ENCODE measurements at places on chromosomes 6 and 20.

DNA sequence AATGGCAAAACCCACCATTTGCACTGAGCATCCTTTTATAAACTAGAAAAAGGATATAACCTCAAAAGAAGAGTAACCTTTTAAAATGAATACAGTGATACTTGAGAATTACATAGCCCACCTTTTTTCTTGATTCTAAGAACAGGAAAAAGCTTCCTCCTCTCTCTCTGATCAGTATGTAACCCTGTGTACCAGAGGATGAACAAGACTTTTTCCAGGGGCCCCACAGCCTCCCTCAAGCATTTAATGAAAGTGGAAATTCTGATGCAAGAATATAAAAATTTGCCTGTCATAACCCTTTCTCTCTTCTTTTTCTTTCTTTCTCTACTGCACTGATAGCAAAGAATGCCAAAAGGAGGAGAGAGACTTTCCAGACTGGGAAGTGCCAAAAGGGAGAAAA lies 64.2 kb upstream of the BTN3A2 start:
- no peak for DNase-seq

DNA sequence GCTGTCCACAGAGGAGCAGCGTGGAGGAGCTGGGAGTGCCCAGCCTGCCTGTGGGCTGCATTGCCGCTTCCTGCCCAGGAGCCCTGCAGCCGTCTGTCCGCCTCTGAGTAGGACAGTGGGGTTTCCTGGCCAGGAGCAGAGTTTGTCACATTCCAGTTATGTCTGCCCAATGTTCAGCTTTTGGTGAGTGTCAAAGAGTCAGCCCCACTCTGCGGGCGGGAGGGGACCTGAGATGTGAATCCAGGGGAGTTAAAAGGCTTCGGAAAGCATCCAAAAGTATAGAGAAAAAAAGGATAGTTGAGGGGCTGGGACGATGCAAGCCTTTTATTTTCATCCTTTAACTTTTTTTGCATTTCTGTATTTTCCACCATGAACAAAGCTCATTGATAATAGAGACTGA lies 7.2 kb upstream of the GATA5 start:
- DNase-seq: no peak

DNA sequence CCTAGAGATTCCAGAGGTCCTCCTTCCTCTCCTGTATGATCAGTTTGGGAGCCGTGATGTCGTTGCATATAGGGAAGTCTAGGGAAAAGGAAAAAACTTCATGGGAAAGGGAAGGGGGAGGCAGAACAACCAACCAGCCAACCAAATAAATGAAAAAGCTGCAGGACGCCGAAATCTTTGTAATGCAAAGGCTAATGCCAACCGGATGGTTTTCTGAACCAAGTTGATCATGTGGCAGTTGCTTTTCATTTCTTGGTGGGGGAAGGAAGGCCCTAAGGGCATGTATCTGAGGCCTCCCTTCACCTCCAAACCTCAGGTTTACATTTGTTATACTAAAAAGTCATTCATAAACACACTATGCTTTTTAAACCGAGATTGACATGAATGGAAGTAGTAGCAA lies 167.2 kb downstream of the ARID1B start:
- no peak for DNase-seq

DNA sequence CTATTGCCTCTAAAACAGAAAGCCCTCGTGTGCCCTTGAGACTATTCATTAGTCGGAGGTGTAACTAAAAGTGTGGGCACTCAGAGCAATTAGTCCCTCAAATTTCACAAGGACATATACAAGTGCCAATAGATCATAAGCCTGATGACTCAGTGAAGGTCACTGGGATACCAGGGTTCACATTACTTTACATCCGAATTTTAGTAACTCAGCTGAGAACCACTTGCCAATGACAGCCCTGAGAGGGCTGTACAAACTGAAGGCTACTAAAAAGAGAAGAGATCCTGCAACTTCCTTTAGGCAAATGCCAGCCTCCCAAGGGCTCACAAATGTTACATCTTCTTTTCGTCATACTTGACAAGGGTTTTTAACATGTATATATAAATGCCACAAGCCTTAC lies 369.6 kb downstream of the TENT5A start:
- no peak for DNase-seq

DNA sequence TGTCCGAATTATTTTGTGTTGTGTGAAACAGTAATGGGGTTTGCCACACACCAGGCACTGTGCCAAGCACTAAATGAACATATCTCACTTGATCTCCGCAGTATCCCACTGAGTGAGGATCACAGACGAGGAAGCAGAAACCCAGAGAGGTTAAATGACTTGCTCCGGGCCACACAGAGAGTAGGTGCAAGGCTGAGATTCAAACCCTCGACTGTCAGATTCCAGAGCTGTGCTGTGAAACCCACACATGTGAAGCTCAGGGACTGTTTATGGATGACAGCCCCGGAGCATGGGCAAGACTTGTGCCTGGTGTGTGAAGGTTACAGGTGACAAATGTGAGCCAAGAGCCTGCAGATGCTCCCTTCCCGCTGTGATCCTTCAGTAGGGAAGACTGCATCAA lies 87.8 kb upstream of the SIRPA start:
- DNase-seq: no peak

DNA sequence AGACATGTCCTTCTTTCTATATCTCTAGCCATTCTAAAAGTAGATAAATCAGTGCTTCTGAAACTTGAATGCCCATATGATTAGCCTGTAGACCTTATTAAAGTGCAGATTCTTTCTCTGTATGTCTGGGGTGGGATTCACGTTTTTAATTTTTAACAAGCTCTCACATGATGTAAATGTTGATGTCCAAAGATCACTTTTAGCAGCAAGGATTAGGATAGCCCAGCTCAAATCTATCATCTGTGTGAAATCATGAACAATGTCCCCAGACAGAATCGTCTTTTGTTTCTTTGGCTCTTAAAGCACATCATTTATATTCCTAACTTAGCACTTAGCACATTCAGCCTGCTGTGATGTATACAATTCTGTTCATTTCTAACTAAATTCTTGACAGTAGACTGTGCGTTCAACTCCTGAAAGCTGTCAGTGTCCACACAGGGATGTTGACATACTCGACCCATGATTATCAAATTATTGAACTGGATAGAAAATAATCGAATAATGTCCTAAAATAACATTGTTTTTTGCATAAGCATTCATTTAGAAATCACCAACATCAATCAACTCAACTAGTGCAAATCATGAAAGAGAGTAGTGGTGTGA lies 102.1 kb upstream of the MLIP start:
- no peak for DNase-seq

GRCh38 chr6:108302386-108302785 lies 7.5 kb downstream of the AFG1L start:
- no peak for DNase-seq

- DNase-seq: no peak
These were observed 568.9 kb upstream of the CITED2 start for GRCh38 chr6:139943391-139943790.

- no peak for DNase-seq
These were observed 97.8 kb downstream of the WDR27 start for GRCh38 chr6:169604076-169604475.

GRCh38 chr6:106546261-106546690 lies 83.0 kb downstream of the RTN4IP1 start:
- no peak for DNase-seq

- no peak for DNase-seq
These were observed 4.1 kb upstream of the AIF1 start for GRCh38 chr6:31610968-31611367.

DNA sequence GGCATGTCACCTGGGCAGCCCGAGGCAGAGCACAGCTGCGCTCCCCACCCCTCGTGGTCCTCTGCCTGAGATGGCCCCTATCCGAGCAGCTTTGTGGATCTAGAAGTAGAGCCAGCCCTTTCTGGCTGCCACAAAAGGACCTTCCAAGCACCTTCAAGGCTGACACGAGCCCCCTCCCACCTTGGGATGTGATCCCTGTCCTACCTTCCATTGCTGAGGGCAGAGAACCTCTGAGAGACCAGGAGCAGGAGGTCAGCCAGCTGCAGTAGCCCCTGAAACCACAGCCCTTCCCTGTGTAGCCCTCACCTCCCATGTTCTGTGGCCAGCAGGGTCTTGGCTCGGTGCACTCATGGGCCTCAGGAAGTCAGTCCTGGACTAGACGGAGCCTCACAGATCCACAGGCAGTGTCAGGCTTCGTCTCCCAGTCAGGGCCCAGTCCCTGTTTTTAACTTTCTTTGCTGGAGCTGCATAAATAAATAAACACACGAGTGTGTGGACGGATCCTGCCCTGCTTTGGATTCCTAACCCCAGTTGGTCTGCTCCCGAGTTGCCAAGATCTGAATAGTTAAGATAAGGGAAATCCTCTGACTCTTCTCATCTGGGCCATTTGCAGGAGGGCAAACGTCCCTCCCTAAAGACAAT lies 507.7 kb downstream of the PREX1 start:
- no peak for DNase-seq

- DNase-seq: no peak
These were observed 55.4 kb downstream of the ANKRD60 start for GRCh38 chr20:58173091-58173490.

DNA sequence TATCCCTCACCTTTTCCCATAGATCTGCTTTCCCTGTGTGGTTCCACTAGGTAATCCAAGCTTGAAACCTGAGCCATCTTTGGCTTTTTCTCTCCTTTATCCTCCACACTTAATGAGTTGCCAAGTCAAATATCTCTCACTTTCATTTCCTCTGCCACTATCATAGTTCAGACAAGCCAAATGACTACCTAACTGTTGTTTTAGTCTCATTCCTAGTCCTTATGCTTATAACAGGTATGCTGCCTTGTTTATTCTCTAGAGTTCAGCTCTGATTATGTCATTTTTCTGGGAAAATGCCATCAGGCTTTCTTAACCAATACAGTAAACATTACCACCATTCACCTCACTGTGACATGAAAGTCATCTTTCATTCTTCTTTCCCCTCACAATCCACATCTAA lies 6.5 kb downstream of the EFHC1 start:
- no peak for DNase-seq

GRCh38 chr6:53691667-53692133 lies 26.1 kb upstream of the KLHL31 start:
- no peak for DNase-seq

DNA sequence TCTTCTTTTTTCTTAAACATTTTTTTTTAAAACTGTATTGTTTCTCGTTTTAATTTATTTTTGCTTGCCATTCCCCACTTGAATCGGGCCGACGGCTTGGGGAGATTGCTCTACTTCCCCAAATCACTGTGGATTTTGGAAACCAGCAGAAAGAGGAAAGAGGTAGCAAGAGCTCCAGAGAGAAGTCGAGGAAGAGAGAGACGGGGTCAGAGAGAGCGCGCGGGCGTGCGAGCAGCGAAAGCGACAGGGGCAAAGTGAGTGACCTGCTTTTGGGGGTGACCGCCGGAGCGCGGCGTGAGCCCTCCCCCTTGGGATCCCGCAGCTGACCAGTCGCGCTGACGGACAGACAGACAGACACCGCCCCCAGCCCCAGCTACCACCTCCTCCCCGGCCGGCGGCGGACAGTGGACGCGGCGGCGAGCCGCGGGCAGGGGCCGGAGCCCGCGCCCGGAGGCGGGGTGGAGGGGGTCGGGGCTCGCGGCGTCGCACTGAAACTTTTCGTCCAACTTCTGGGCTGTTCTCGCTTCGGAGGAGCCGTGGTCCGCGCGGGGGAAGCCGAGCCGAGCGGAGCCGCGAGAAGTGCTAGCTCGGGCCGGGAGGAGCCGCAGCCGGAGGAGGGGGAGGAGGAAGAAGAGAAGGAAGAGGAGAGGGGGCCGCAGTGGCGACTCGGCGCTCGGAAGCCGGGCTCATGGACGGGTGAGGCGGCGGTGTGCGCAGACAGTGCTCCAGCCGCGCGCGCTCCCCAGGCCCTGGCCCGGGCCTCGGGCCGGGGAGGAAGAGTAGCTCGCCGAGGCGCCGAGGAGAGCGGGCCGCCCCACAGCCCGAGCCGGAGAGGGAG lies 580 bp downstream of the VEGFA start:
- DNase-seq: peak; percentile 51

DNA sequence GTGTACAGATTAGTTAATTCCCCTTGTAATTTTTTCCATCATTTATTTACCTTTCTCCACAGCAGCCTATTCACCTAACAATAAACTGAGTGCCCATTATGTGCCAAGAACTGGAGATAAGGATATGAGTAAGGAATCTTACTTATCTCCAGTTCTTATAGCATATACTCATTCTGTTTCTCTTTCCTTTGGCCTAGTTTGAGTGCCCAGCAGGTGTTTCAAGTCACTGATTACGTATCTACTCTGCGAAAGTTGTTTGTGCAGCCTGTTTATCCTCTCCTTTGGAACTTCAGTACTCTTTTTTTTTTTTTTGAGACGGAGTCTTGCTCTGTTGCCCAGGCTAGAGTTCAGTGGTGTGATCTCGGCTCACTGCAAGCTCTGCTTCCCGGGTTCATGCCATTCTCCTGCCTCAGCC lies 17.3 kb upstream of the POU5F1 start:
- no peak for DNase-seq

DNA sequence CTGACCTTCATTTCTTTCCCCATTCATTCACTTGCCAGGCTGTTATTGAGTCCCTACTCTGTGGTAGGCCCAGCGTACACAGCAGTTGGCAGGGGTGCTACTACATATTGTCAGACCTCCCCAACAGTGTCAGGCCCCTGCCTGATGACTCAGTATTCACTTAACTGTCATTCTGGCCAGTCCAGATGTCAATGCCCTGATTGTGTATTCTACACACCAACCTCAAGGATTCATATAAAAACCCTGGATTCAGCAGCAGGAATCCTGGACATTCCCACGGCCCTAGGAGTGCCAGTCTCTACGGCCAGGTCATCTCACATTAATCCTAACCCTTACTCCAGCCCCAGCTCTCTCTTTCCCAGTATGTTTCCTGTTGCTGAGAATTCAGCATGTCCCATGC lies 151.5 kb downstream of the TASP1 start:
- DNase-seq: no peak

DNA sequence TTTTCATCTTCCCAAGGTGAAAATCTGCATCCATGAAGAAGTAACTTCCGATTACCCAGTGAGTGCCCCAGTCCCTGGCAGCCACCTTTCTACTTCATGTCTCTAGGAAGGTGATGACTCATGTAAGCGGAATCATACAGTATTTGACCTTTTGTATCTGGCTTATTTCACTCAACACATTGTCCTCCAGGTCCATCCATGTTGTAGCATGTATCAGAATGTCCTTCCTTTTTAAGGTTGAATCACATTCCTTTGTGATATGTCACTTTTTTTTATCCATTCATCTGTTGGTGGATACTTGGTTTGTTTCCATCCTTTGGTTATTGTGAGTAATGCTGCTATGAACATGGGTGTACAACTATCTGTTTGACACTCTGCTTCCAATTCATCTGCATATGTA lies 176.3 kb upstream of the CDYL start:
- no peak for DNase-seq

- DNase-seq: no peak
These were observed 4.8 kb downstream of the GMNN start for GRCh38 chr6:24779416-24780016.

DNA sequence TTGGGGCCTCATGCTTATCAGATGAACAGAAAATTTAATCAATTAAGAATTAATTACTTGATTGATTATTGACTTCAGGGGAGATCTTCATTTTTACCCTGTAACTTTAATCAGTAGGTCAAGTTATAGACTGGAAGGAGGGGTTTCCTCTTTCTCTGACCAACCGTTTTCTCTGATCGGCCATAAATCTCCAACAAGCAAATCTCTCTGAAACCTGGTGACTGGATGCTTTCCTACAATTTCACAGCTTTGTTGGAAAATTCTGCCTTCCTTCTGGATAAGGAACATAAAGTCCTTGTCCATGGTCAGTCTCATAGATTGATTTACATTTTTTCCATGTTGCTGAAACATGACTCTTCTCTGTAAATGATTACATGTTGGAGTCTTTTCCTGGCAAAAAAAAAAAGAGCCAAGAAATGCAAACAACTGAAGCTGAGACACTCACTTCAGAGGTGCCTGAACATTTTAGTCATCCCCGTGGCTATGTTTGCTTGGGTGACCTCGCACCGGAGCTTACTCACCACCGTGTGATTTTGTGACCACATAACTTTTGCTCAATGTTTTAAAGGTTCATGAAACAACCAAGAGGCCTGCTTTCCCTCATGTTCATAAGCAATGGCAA lies 31.0 kb downstream of the IRF4 start:
- peak; percentile 74 for DNase-seq

Measured in activated CD4-positive, alpha-beta T cell treated with anti-CD3 and anti-CD28 coated beads, Interleukin-2, amount 50 U/mL, for 48 hours (primary cell).